ENCODE measurements at places on chromosomes 6 and 20. TPM values are rescaled to one million over a fixed set of nuclear protein-coding genes. Genes with fewer than 3 reads are reported as not detected.

The CCN6 gene
- 0.26 TPM for total RNA-seq

The KCNQ5 gene
- total RNA-seq, result 13.7 TPM

The PLCB1 gene
- total RNA-seq, result 1.9 TPM

The FGD2 gene
- 0.57 TPM for total RNA-seq
